ENCODE measurements at places on chromosomes 2 and 18.
A peak's percentile ranks its signal among the peaks of the same experiment; 100 is the strongest.

DNA sequence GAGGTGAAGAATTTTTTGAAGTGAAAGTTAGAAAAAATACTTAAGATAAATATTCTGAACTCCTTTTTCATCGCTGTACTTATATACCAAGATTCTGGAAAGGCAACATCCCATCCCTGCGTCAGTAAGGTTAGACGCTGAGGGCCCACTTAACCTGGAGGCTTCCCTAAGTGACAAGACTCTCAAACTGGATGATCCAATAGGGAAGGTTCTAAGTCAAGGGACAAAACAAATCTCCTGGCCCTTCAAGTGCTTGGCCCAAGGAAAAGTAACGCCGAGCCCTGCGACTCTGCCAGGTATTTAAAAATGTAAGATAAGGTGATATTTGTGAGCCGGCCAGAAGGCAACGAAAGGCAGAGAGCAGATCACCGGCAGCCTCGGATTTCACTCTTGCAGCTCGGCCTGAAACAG, 1.3 kb downstream of the STK39 start:
- peak; percentile 13 for DNase-seq

DNA sequence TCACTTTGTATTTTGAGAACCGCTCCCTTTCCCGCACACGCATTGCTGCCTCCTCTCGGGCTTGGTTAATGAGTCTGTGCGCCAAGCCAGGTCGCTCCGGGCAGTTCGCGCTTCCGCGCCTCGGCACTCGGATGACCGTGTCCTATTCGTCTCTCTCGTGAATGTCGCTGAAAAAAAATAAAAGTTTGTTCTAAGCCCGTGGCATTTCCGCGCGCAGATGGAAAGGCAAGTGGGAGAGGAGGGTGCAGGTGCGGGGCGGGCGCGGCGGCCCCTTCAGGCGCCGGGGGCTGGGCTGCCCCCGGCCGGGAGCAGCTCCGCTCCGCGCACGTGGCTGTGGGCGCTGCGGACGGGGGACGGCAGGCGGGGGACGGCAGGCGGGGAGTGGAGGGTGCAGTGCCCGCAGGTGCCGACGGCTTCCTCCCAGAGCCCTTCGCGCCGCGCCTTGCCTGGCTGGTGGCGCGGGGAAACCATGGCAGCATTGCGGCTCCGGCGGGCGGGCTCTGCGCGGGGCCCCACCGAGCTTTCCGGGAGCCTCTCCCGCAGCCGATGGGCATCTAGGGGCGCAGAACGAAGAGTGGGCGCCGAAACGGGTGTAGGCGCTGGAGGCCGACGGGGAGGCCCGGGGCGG, 159.6 kb upstream of the SIX2 start:
- no peak for DNase-seq

DNA sequence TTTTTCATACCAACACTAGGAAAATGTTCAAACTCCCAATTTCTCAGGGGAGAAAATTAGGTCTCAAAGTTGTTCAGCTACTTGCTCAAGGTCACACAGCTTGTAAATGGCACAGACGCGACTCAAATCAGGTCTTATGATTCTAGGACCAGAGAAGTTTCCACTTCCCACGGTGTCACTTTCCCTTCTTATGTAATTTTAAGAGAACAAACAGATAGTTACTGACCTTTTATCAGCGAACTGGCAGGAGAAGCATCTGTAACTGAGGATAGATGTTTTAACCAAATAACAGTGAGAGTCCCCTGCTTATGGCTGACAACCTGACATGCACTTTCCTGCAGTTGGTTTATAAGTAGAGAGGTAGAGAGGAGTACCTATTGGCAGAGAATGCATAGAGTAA, 2.1 kb upstream of the KCNJ3 start:
- no peak for DNase-seq

- DNase-seq, result no peak
Observed at GRCh38 chr18:11752116-11752911, 63.2 kb downstream of the GNAL start.

DNA sequence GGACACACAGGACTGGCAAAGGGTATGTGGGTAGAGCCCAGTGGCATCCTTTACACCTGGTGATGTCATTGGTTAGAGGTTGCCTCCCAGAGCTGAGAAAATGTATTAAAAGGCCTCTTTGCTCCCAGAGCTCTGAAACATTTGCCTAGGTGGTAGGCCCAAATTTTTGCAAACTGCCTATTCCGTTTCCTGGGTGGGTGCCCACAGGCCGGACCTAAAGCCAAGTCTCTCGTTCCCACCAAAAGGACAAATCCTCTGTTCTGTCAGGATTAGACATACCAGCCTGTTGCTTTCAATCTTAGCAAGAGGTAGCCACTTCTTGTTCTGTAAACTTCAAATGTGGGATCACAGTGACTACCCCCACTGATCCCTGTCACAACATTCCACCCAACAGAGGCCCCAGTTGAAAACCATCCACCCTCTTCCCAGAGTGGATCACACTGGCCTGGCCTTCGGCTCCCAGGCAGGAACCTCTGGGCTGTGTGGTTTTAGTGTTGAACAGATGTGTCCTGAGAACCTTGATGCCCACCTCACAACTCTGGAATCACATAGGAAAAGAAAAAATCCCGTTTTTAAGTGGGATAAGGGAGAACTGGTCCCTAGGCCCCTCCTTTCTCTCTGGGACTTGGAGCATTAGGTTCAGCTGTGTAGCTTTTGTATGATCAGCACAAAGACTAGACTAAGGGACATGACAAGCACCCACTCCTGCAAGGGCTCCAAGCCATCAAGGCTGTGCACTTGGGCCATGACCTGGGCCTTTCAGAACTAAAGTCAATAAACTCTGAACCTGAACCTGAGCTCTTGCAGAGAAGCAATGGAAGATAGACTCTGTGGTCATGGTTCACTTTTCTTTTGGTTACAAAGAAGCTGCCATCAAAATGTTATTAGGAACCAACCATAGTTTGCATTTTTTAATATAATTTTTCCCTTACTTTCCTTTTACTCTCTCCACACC, 211.3 kb downstream of the CYP26B1 start:
- no peak for DNase-seq

DNA sequence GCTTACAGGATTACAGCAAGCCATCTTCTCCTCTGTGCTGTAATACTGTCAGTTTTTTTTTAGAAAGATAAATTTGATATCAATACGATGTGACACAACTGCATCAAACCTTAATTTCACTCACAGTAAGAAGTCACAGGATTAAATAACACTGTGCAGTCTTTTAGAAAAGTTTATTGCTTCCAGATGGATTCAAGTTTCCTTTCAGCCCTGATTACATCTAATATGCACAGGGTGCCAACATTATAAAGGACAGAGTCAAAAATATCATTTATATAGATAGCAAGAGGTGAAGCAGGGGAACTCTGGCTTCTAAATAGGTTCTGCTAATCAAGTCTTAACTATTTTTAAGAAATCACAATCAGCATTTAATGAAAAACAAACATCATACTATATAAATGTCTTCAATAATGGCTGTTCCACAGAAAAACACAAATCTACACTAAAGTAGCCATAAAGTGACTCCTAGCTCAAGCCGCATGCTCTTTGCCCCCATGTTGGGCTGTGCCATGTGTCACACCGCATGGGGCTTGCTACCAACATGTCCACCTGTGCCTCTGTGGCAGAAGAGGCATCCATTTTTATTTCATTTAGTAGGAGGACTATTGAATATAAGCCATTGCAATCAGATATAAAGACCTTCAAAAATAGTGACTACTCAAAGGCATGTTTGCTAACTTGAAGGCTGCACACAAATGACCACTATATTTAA, 35.0 kb downstream of the CERKL start:
- no peak for DNase-seq

DNA sequence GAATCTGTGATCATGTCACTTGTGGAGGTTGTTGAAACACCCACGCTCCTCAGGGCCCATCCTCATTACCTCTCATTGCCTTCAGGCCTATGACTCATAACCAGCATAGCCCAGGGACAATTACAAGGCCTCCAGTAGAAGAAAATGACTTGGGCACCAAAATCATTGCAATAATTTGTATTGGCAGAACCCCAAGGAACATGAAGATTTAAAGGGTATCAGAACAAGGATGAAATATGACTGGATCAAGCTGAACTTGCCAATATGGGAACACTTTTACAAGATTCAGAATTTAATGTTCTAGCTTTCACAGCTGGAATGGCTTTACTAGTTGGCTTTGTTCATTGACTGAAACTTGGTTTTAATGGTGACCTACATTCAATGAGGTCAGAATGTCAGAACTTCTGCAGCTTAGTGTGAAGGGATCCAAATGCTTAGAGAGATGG, 156.4 kb downstream of the COPS8 start:
- DNase-seq, result no peak

- DNase-seq, result no peak
Observed at GRCh38 chr2:100038011-100038410, 104.4 kb downstream of the AFF3 start.

GRCh38 chr2:45180779-45181178, 171.5 kb upstream of the SIX2 start:
- no peak for DNase-seq

DNA sequence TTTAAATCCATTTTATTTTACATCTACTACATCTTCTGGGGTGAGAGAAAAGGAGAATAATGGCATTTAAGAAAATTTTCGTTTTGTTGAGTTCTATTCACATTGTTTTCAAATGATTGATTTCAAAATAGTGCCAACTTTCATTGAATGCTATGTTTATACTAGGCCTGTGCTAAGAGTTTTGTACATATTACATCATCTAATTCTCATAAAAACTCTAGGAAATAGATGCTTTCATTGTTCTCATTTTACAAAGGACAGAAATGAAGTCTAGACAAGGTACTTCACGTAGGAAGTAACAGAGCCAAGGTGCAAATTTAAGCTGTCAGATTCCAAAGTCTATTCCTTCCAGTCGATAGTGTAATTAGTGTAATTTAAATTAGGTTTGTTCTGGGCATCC, 402.8 kb upstream of the UBE2E3 start:
- no peak for DNase-seq

DNA sequence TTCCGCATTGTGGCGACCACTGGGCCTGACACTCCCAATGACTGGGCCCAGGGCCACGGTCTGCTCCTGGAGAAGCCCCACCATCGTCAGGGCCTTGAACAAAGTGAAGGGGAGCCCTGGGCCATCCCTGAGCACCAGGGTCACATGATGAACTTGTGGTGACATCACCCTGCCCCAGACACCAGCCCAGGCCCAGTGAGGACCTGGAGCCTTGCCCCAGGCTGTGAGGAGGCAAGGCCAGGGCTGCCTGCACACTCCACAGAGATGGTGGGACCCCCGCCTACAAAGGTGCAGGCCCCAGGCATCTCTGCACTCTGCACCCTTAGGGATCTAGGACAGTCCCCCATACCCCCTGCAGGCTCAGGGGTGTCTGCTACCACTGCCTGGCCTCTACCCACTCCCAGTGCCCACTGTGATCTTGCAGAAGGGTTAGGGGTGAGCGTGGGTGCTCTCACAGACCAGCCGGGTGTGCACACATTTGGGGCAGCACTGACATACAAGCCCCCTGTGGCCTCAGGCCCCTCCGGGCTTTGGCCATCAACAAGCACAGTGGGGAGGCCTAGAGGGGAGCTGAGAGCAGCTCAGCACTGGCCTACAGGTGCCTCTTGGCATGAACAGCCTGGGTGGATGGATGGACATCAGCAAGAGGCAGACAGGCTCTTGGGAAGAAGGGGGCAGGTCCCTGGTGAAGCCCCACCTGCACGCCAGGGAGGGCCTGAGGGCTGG, 624.0 kb upstream of the LRRTM4 start:
- DNase-seq, result no peak

DNA sequence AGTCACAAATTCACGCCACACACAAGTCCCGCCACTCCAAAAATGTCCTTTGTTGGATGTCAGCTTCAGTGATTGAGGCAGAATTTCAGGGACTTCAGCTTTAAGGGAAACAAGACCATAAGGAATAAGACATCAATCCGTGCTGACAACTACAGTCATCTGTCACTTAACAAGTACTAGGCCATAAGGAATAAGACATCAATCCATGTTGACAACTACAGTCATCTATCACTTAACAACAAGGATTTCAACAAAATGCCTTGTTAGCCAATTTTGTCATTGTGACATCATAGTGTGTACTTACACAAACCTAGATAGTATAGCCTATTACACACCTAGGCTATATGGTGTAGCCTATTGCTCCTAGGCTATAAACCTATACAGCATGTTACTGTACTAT, 58.0 kb downstream of the ANTXR1 start:
- no peak for DNase-seq

DNA sequence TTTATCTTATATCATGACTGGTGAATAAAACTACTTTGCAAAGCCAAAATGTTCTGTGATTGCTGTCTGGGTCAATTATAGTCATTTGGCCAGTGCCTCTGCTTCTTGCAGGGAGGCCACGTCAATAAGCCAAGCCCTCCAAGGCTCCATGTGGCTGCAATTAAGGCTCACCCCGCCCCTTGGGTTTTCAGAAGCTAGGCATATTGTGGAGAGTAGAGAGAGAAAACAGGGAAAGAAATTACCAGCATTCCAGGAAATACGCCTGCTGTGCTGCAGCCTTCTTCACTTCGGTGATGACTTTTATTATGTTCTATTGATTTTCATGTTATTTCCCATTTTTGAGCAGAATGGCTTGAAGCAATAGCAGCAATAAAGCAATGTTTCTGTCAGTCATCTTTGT, 319.7 kb downstream of the SOX11 start:
- no peak for DNase-seq

DNA sequence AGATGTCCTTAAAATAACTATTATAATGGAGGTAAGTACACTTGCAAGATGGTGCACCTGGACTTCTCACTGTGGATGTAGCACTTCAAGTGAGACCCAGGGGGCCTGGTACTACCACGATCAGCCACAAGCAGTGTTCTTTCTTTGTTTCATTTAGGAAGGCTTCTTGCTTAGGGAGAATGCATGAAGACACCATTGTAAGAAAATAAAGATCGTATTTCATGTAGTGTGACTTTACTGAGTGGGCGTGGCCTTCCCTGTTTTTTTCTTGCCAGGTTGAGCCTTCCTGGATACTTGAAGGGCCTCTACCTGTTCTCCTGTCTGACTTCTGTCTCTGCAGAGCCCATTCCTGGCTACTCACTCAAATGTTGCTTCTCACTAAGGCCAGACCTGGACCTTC, 615.6 kb upstream of the SOX11 start:
- DNase-seq, result no peak

- no peak for DNase-seq
Observed at GRCh38 chr2:217367464-217367863, 507.6 kb upstream of the TNP1 start.

- no peak for DNase-seq
Observed at GRCh38 chr2:2831633-2832032, 500.6 kb upstream of the MYT1L start.

- DNase-seq, result no peak
Observed at GRCh38 chr2:239256350-239256743, 144.5 kb downstream of the HDAC4 start.

GRCh38 chr2:177554365-177554764, 161.8 kb downstream of the AGPS start:
- no peak for DNase-seq

DNA sequence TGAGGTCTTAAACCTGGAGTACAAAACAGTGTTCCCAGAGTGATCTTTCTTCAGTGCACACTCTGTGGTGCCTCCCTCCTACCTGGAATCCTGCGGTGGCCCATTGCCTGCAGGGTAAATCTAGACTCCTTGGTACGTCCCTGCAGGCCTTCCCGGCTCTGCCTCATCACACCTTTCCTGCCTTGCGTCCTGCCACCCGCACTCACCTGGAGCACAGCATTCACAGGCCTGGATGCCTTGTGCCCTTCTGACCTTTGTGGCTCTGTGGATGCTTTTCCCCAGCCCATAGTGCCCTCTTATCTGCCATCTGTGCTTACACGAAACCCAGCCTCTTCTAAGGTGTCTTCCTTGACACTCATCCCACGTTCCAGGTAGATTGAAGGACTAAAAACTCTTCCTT, 62.7 kb downstream of the PRKRA start:
- no peak for DNase-seq

Measured in urothelium cell line (cell line).